Anterior cingulate cortex (tissue), 58 donors: ENCODE measurements at places on chromosomes 13 and 19.

- no peak for DNase-seq
Measured at GRCh38 chr19:27779954-27780353, 1433.0 kb downstream of the UQCRFS1 start.

DNA sequence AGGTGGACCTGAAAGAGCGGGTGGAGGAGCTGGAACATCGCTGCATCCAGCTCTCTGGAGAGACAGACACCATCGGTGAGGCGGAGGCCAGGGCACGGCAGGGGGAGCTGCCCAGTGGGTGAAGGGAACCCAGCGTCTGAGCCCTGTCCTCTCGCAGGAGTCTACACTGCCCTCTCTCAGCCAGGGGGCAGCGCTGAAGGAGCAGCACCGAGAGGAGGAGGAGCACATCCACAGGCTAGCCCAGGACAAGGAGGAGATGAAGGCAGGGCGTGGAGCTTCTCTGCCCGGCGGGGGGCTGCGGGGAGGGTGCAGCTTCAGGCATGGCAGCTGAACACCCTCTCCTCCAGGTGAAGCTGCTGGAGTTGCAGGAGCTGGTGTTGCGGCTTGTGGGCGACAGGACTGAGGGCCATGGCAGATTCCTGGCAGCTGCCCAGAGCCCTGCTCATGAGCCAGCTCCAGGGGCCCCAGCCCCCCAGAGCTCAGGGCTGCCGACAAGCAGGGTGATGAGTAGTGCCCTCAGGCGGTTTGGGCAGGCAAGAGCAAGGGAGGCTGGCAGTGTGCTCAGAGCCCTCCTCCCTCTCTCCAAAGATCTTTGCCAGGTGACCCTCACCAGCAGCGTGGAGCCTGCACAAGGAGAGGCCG is 31.4 kb upstream of the ZNF492 start:
- no peak for DNase-seq

- DNase-seq, result no peak
Measured at GRCh38 chr19:33412601-33413425, 39.3 kb downstream of the CEBPG start.

GRCh38 chr13:64909184-64909583 is 2321.0 kb downstream of the PCDH9 start:
- no peak for DNase-seq

DNA sequence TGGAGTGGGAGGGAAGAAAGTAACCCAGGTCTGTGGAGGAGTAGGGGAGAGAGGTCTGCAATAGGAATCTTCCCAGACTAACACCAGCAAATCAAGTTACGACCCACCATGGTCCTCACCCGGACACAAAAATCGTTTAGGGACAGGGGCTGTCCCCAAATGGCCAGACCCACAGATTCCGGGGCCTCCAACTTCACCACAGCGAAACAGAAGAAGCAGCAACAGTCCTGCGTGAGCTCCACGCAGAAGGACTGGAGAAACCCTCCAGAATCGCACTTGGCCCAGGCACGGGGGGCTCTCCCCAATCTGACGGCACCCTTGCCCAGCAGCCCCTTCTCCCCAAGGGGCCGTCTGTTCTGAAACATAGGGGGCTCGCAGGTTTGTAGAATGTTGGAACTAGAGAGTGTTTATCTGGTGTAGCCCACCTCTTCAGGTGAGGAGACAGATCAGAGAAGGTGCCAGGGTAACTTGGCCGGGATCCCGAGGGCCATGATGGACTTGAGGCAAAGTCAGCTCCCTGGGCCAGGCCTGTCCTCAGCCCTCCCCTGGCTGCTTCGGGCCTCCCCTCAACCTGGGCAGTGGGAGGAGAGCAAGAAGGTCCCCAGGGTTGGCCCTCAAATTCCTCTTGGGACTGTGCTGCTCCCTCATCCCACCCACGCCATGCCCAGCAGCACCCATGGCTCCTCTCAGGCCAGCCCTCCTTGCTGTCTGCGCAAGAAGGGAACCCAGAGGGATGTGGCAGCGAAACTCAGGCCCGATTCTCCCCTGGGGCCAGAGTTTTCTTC is 82.5 kb upstream of the GPR183 start:
- no peak for DNase-seq

GRCh38 chr19:16654140-16654539 is 5.8 kb downstream of the SMIM7 start:
- no peak for DNase-seq
